Cortex of kidney (tissue), 1 donor: ENCODE measurements at places on chromosomes 7 and 10.

GRCh38 chr7:25029075-25029474, 49.1 kb upstream of the OSBPL3 start:
- no peak for DNase-seq

- DNase-seq: no peak
Measured at GRCh38 chr10:53115660-53116059, 343.1 kb upstream of the MBL2 start.

- DNase-seq: no peak
Measured at GRCh38 chr10:11546581-11546980, 64.9 kb downstream of the USP6NL start.

DNA sequence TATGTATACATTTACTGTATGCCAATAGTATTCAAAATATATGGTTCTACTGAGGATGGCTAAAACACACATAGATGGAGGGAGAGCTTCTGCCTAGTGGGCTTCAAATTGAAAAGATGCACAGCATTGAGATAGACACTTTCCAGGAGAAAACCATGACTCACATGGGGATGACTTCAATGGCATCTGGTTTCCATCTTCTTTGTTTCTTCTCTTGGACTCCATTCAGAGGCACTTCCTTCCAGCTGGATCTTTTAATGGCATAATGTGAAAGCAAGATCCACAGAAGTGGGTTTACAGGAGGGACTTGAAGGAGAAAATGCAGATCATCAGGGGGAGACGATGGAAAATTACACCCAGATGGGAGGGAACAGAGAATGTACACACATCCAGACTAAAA, 84.9 kb downstream of the ZNF365 start:
- no peak for DNase-seq

GRCh38 chr10:8344756-8345155, 290.3 kb downstream of the GATA3 start:
- no peak for DNase-seq

DNA sequence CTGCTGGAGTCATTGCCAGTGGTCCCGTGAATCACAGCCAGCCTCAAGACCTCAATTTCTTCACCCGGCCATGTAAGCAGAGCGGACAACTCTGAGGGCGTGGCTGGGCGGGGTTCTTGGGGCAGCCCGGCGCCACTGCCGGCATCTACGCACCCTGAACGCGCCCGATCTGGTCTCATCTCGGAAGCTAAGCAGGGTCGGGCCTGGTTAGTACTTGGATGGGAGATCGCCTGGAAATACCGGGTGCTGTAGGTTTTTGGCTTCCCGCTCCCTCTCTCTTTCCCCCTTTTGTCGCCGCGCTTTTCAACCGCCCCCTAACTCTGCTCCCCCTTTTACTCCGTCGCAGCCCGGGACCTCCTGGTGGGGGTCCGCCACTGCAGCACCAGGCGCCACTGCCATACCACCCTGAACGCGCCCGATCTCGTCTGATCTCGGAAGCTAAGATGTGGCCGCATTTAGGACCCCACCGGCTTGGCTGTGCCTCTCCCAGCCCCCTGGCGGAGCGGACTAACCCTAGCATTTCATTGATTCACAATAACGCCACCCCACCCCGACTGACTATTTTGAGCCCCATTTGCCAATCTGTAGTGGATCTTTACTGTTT, 25.3 kb downstream of the GARIN1A start:
- DNase-seq: no peak
